ENCODE measurements at places on chromosomes 13 and 19.

- DNase-seq = no peak
- no peak overlapping the region for H3K4me3 ChIP-seq
- H3K27ac ChIP-seq = no peak overlapping the region
Observed at GRCh38 chr13:29111446-29111845, 291.3 kb downstream of the MTUS2 start.

DNA sequence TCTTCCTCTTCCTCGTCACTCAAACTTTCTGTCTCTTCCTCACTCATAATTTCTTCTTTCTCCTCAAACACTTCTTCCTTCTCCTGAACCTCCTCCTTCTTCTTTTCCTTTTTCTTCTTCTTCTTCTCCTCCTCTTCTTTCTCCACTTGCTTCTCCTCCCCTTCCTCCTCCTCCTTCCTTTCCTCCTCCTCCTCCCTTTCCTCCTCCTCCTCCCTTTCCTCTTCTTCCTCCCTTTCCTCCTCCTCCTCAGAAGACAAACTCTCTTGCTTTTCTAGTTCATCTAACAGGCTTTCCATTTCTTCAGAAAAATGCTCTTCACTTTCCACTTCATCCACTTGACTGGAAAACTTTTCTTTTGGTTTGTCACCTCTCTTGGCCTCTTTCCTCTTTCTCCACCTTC is 19.8 kb downstream of the WDR87 start:
- H3K4me3 ChIP-seq = no peak overlapping the region
- H3K4me1 ChIP-seq = no peaks in the 10 kb centered on the region

DNA sequence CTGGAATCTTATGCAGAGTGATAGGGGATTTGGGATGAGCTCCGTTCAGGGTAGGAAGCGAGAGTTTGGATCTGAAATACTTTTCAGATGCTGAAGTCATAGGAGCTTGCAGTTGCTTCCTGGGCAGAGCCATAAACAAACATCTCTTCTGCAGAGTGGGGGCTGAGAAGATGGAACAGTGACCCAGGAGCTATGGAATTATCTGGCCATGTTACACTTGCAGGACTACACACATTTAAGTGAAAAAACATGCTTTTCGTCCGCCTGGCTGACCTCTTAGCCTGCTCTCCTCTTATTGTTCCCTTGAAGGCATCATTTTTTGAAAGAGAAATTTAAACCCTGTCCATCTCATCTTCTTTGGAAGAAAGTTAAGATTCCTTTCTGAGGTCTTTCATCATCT is 40.7 kb downstream of the PSG11 start:
- no peak overlapping the region for H3K27ac ChIP-seq
- DNase-seq = no peak
- H3K36me3 ChIP-seq = no peaks in the 10 kb centered on the region
- H3K4me1 ChIP-seq = peaks cover 19% of the 10 kb centered on the region
- no peak overlapping the region for H3K4me3 ChIP-seq
- no peaks in the 10 kb centered on the region for H3K27me3 ChIP-seq

- H3K4me3 ChIP-seq = no peak overlapping the region
- H3K27ac ChIP-seq = no peak overlapping the region
- H3K36me3 ChIP-seq = peaks cover 21% of the 10 kb centered on the region
- no peaks in the 10 kb centered on the region for H3K4me1 ChIP-seq
Observed at GRCh38 chr13:98792785-98793495, 40.5 kb upstream of the SLC15A1 start.

DNA sequence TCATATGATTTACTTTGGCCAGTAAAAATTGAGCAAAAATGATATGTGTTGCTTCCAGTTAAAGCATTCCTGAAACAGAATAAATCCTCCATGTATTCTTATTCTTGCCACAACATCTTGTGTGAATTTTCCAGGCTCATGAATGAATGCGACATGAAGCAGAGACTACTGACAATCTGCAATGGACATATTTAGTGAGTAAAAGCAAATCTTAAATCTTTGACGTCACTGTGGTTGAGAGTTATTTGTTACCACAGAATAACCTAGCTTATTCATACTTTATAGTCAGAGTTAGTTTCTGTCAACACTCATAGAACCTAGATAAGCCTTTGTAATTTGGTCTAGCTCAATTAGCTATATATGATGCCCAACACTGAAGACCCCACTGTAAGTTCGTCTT is 1443.1 kb downstream of the PCDH9 start:
- H3K36me3 ChIP-seq = no peaks in the 10 kb centered on the region
- H3K4me3 ChIP-seq = no peak overlapping the region
- no peaks in the 10 kb centered on the region for H3K4me1 ChIP-seq
- no peak for DNase-seq
- no peaks in the 10 kb centered on the region for H3K27me3 ChIP-seq
- no peak overlapping the region for H3K27ac ChIP-seq

DNA sequence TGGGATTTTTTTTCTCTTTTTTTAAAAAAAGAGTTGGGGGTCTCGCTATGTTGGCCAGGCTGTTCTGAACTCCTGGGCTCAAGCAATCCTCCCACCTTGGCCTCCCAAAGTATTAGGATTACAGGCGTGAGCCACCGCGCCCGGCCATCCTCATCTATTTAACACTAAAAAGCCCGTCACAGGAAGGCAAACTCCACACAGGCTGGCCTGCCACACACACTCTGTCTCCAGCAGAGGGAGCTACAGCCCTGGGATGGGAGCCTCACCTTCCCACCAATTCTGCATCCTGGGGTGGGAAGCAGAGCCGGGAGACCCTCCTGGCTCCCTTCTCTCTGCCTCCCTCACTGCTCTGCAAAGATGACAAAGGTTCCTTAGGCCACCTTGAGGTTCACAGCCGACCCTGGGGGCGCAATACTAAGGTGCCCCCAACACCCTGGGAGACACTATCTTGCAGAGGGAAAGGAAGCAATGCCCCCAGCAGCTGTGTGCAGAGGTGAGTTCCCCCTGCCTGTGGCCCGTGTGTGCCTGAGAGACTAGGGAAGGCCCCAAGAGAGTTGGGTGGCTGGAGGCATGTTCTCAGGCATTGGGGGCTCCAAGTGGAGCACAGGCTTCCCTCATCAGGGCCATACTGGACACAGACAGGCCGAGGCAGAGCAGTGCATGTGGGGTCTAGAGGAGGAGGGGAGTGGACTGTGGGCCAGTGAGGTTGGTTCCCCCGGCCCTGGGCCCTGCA is 27.4 kb upstream of the TIMM44 start:
- H3K4me3 ChIP-seq = no peak overlapping the region
- no peak overlapping the region for H3K27ac ChIP-seq
